IPS DF 6.9 (cell line): ENCODE measurements at places on chromosomes 12 and 14.

DNA sequence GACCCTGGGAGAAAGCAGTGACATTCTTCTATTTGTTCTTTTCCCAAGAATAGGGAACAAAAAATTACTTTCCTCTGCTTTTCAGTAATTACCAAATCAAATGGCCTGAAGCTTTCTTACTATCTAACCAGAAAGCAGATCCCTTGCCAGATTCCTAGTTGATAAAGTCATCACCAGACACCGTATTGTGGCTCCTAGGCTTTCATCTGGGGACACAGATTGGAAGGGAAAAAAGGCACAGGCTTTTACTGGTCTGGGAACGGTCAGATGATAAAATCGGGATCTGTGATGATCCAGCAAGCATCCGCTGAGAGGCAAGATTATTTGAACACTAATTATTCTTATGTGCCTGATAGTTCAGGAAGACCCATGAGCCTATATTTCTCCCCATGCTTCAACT lies 79.1 kb upstream of the BCL2L14 start:
- no peaks in the 10 kb centered on the region for H3K4me1 ChIP-seq
- no peak overlapping the region for H3K4me3 ChIP-seq
- H3K27me3 ChIP-seq = no peaks in the 10 kb centered on the region
- no peaks in the 10 kb centered on the region for H3K36me3 ChIP-seq
- no peak for DNase-seq

DNA sequence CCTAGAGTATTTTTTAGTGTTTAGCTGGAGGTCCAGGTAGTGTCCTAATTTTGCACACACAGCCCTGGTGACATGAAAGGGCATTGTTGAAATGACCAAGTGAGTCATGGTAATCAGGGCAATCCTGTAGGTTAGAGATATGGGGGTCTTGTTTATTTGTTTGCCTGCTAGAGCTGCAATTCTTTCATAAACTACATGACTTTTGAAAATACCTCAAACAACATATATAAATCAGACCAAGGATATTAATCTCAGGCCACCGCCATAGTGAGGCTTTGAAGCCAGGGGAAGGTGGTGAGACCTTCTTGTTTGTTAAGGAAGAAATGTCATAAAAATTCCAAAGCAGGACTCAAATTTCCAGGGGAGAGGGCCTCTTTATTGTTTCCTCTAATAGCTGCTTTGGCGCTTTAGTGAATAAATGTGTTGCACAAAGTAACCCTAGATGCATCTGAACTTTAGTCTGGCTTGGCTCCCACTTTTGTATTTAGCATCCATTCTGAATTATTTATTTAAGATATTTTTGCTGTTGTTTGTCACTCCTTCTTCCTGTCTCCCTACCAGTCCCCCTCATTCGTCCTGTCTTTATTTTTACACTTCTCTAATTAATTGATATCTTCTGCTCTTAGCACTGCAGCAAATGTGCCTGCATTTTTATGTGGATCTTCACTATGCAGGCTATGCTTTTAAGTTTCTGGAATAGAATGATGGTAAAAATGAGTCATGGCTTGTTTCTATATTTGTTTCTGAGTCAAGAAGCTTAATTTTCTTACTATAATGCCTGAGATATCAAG lies 430.3 kb downstream of the RAD51B start:
- no peak overlapping the region for H3K27ac ChIP-seq
- H3K36me3 ChIP-seq = no peaks in the 10 kb centered on the region
- peaks cover 3% of the 10 kb centered on the region for H3K4me1 ChIP-seq
- H3K27me3 ChIP-seq = no peaks in the 10 kb centered on the region
- H3K4me3 ChIP-seq = no peak overlapping the region
- no peak for DNase-seq

DNA sequence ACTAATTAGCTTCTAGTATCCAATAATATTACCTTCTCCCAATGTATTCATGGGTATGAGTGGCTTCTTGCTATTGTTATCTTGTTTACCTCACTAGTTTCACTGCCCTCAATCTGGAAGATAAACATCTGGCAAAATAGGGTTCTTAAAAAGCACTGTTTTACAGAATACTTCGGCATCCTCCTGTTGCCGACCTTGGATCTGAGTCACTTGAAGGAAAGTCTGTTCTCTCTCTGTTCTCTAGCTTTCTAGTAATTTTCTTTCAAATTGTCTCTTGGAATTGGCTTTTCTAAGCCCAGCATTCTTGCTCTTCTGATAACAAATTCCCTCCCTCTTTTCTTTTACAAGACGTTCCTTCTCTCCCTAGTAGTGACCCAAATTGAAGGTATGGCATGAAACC lies 189.5 kb downstream of the KITLG start:
- no peak for DNase-seq
- H3K4me1 ChIP-seq = no peaks in the 10 kb centered on the region
- no peak overlapping the region for H3K4me3 ChIP-seq
- H3K27me3 ChIP-seq = no peaks in the 10 kb centered on the region
- H3K27ac ChIP-seq = no peak overlapping the region

GRCh38 chr12:121285856-121286255 lies 10.7 kb downstream of the CAMKK2 start:
- no peak overlapping the region for H3K4me3 ChIP-seq
- peaks cover 2% of the 10 kb centered on the region; the same call in 1 of the 2 replicates for H3K4me1 ChIP-seq
- no peak for DNase-seq
- H3K36me3 ChIP-seq = no peaks in the 10 kb centered on the region; the same call in 1 of the 2 replicates

GRCh38 chr12:106586803-106587684 lies 4.2 kb downstream of the RFX4 start:
- no peaks in the 10 kb centered on the region for H3K36me3 ChIP-seq
- no peak for DNase-seq
- H3K27me3 ChIP-seq = peaks cover 71% of the 10 kb centered on the region
- H3K4me3 ChIP-seq = peak overlapping the region; percentile 35; the same call in 1 of the 2 replicates
- H3K4me1 ChIP-seq = peaks cover 1% of the 10 kb centered on the region; the same call in 1 of the 2 replicates

- no peak for DNase-seq
- H3K27ac ChIP-seq = no peak overlapping the region
- peaks cover 1% of the 10 kb centered on the region; the same call in 1 of the 2 replicates for H3K4me1 ChIP-seq
- no peak overlapping the region for H3K4me3 ChIP-seq
- no peaks in the 10 kb centered on the region for H3K36me3 ChIP-seq
Measured at GRCh38 chr14:52312931-52313355, 1.2 kb upstream of the PTGER2 start.

GRCh38 chr12:47202176-47202575 lies 122.4 kb upstream of the AMIGO2 start:
- no peaks in the 10 kb centered on the region for H3K27me3 ChIP-seq
- no peaks in the 10 kb centered on the region for H3K36me3 ChIP-seq
- H3K27ac ChIP-seq = no peak overlapping the region
- no peak overlapping the region for H3K4me3 ChIP-seq

- no peak overlapping the region for H3K4me3 ChIP-seq
- no peaks in the 10 kb centered on the region for H3K27me3 ChIP-seq
- H3K4me1 ChIP-seq = no peaks in the 10 kb centered on the region
- no peak overlapping the region for H3K27ac ChIP-seq
- H3K36me3 ChIP-seq = no peaks in the 10 kb centered on the region
Measured at GRCh38 chr12:50825372-50825838, 17.3 kb upstream of the TMPRSS12 start.

DNA sequence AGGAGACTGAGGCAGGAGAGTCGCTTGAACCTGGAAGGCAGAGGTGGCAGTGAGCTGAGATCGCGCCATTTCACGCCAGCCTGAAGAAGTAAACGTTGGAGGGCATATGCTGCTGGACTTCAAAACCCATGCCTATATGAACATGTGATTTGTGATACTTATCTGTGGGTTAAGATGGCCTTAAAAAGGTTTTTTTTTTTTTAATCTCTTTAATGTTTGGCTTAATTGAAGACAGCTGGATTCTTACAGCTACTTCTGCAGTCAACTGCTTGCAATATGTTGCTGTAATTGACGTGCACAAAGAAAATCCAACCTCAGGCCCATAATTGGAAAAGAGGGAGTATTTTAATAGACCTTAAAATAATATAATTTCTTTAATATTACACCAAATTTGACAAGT lies 1.5 kb upstream of the B3GNT4 start:
- H3K27me3 ChIP-seq = peaks cover 11% of the 10 kb centered on the region; the same call in 1 of the 2 replicates
- DNase-seq = no peak
- no peak overlapping the region for H3K4me3 ChIP-seq
- peaks cover 4% of the 10 kb centered on the region; the same call in 1 of the 2 replicates for H3K36me3 ChIP-seq
- H3K4me1 ChIP-seq = peaks cover 5% of the 10 kb centered on the region; the same call in 1 of the 2 replicates
- no peak overlapping the region for H3K27ac ChIP-seq

- no peak overlapping the region for H3K4me3 ChIP-seq
- H3K27me3 ChIP-seq = no peaks in the 10 kb centered on the region
- H3K27ac ChIP-seq = no peak overlapping the region
- no peaks in the 10 kb centered on the region for H3K36me3 ChIP-seq
- H3K4me1 ChIP-seq = no peaks in the 10 kb centered on the region
Measured at GRCh38 chr14:60183741-60184140, 18.5 kb upstream of the DHRS7 start.

- no peak for DNase-seq
- H3K27me3 ChIP-seq = no peaks in the 10 kb centered on the region
- H3K4me3 ChIP-seq = no peak overlapping the region
- no peaks in the 10 kb centered on the region for H3K36me3 ChIP-seq
- H3K27ac ChIP-seq = no peak overlapping the region
- H3K4me1 ChIP-seq = no peaks in the 10 kb centered on the region
Measured at GRCh38 chr14:45970621-45971020, 681.0 kb downstream of the RPL10L start.

DNA sequence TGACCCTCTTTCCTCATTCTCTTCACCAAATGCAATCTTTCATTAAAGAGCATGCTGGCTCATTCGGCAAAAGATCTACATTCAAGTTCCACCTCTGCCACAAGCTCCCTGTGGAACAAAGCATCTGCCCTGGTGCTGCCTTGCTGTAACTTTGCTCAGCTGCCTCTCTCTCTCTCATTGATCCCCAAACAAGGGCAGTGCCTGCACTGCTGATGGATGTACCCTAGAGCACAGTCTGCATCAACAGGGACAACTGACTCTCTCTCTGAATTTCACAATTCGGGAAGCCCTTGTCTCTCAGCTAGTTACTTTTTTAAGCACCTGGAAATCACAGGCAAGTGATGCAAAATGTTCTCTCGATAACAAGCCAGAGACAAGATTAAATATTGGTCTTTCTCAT lies 174.0 kb upstream of the DIO2 start:
- no peaks in the 10 kb centered on the region for H3K36me3 ChIP-seq
- H3K27ac ChIP-seq = no peak overlapping the region
- no peak for DNase-seq

DNA sequence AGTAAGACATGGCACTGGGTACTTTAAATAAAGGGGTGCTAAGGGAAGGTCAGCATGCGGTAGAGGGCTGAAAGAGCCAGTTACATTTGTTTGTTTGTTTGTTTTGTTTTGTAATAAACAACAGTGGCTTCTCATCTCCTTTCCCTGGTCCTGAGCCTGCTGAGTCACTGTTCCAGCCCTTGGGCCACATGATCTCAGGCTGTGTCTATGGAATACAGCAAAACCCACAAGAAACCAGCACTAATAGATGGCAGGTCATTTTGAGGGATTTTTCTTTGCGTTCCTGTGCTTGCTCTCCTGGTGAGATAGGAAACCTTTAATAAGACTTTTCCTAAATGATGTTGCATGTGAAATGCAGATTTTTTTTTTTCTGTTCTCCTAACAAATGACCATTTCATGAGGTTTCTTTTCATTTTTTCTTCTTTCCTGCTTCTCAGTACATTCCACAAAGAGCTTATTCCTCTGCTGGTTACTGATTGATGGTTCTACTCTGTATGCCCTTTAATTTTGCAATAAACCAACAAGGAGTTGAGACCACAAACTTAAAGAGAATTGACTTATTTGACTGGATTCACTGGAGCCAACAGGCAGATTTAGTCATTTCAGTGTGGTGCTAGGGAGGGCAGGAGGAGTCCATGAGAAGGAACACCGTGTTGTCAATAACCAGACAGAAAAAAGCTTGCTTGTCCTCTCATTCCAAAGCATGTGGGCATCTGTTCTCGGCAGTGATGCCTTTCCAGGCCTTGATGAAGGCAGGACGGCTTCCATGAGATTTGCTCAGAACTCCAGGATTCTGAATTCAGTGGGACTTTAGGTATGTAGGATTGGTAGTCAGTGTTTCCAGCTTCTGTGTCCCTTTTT lies 459.2 kb downstream of the RAD51B start:
- no peaks in the 10 kb centered on the region for H3K36me3 ChIP-seq
- no peak for DNase-seq
- no peak overlapping the region for H3K27ac ChIP-seq
- H3K4me1 ChIP-seq = peaks cover 3% of the 10 kb centered on the region; the same call in 1 of the 2 replicates
- H3K4me3 ChIP-seq = no peak overlapping the region

- H3K4me3 ChIP-seq = peak overlapping the region; percentile 21; the same call in 1 of the 2 replicates
- H3K4me1 ChIP-seq = peaks cover 2% of the 10 kb centered on the region; the same call in 1 of the 2 replicates
- no peaks in the 10 kb centered on the region for H3K27me3 ChIP-seq
Measured at GRCh38 chr12:68364893-68365725, 32.9 kb upstream of the MDM1 start.

GRCh38 chr14:101926085-101926484 lies 38.3 kb upstream of the DYNC1H1 start:
- no peak overlapping the region for H3K4me3 ChIP-seq
- H3K36me3 ChIP-seq = no peaks in the 10 kb centered on the region; the same call in 1 of the 2 replicates
- no peak overlapping the region for H3K27ac ChIP-seq
- no peaks in the 10 kb centered on the region for H3K27me3 ChIP-seq

GRCh38 chr14:102523569-102524450 lies 14.2 kb upstream of the ANKRD9 start:
- H3K36me3 ChIP-seq = no peaks in the 10 kb centered on the region
- H3K27ac ChIP-seq = no peak overlapping the region
- H3K4me1 ChIP-seq = peaks cover 2% of the 10 kb centered on the region; the same call in 1 of the 2 replicates
- H3K27me3 ChIP-seq = no peaks in the 10 kb centered on the region
- no peak overlapping the region for H3K4me3 ChIP-seq
- DNase-seq = no peak

DNA sequence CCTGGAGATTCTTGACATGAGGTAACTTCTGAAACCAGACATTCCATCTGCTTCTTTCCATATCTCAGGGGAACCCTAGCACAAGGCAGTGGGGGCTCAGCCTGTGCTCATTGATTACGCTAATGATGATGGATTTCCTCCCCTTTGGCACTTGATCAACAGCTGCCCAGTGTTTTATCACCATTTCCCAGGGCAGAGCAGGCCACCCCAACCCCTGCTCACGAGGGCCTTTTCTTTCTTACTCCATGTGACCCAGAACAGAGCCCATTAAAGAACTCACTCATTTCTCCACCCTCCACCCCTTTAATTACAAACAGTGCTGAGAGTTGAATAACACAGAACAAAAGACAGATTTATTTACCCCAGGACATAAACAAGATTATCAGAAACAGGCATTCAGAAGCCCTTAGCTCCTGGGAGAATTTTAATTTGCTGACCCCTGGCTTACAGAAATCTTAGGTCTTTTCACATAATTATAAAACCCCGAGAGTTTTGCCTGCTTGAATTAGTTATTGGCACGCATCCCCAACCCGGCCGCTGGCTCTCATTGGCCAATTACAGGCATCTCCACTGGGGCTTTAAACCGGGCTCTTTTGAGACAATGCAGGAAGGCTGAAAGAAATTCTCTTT lies 32.0 kb upstream of the CCDC60 start:
- no peaks in the 10 kb centered on the region for H3K27me3 ChIP-seq
- H3K36me3 ChIP-seq = no peaks in the 10 kb centered on the region
- H3K27ac ChIP-seq = no peak overlapping the region
- DNase-seq = no peak
- peaks cover 1% of the 10 kb centered on the region; the same call in 1 of the 2 replicates for H3K4me1 ChIP-seq

- peaks cover 4% of the 10 kb centered on the region; the same call in 1 of the 2 replicates for H3K4me1 ChIP-seq
- H3K27ac ChIP-seq = no peak overlapping the region
- H3K4me3 ChIP-seq = no peak overlapping the region
- H3K36me3 ChIP-seq = no peaks in the 10 kb centered on the region
- no peaks in the 10 kb centered on the region for H3K27me3 ChIP-seq
Measured at GRCh38 chr12:89225401-89225800, 126.9 kb downstream of the DUSP6 start.

- no peaks in the 10 kb centered on the region for H3K4me1 ChIP-seq
- no peak overlapping the region for H3K27ac ChIP-seq
- peaks cover 4% of the 10 kb centered on the region; the same call in 1 of the 2 replicates for H3K27me3 ChIP-seq
- peak overlapping the region; percentile 61; the same call in 1 of the 2 replicates for H3K4me3 ChIP-seq
Measured at GRCh38 chr14:103206836-103207387, 83.7 kb downstream of the TNFAIP2 start.
